ENCODE measurements at places on chromosomes 2 and 18. TPM values are rescaled to one million over a fixed set of nuclear protein-coding genes. Genes with fewer than 3 reads are reported as not detected.

Gene KCNS3
- 13.7 TPM for total RNA-seq

Gene ZFAND2B
- 31.5 TPM for total RNA-seq

Gene PCARE
- not detected for total RNA-seq

Gene MAB21L4
- 20.7 TPM for total RNA-seq

Gene FKBP7
- total RNA-seq: 6.9 TPM

Gene NBEAL1
- 21.3 TPM for total RNA-seq

Gene KCNE4
- total RNA-seq: 0.35 TPM

Gene HTR2B
- total RNA-seq: not detected
